ENCODE measurements at places on chromosomes 1 and 21. TPM values are rescaled to one million over a fixed set of nuclear protein-coding genes. Genes with fewer than 3 reads are reported as not detected.

Gene COL8A2
- 59.4 TPM for polyA plus RNA-seq

Gene DLGAP3
- 1.0 TPM for polyA plus RNA-seq

Gene DYNLT4
- 2.2 TPM for polyA plus RNA-seq

Gene TMEM79
- polyA plus RNA-seq = 15.7 TPM

Gene CITED4
- 29.0 TPM for polyA plus RNA-seq

Gene TNFRSF9
- 0.40 TPM for polyA plus RNA-seq

Gene ACTA1
- polyA plus RNA-seq = 0.28 TPM

Gene ATG4C
- 6.8 TPM for polyA plus RNA-seq

Gene MXRA8
- polyA plus RNA-seq = 242 TPM

Gene STYXL2
- 0.40 TPM for polyA plus RNA-seq

Gene SSX2IP
- polyA plus RNA-seq = 17.1 TPM

Measured in hepatocyte (in vitro differentiated cells).